ENCODE measurements at places on chromosomes 12 and 14. TPM values are rescaled to one million over a fixed set of nuclear protein-coding genes. Genes with fewer than 3 reads are reported as not detected.

KRT75 gene
- total RNA-seq: not detected

PLEKHA5 gene
- 21.8 TPM for total RNA-seq

POTEM gene
- total RNA-seq: not detected

RNU4-1 gene
- under 0.01 TPM for total RNA-seq

POU6F1 gene
- total RNA-seq: 2.6 TPM

KERA gene
- total RNA-seq: not detected

RAD51B gene
- total RNA-seq: 26.6 TPM

CISTR gene
- total RNA-seq: not detected

UNC79 gene
- under 0.01 TPM for total RNA-seq

KLRG1 gene
- total RNA-seq: 12.6 TPM

OR4E2 gene
- total RNA-seq: not detected

SLCO1B1 gene
- total RNA-seq: not detected

RHOF gene
- 18.2 TPM for total RNA-seq

DHRS4 gene
- 33.3 TPM for total RNA-seq

ZFYVE1 gene
- 25.5 TPM for total RNA-seq

PRB2 gene
- not detected for total RNA-seq
